ENCODE measurements at places on chromosomes 4 and X.

GRCh38 chr4:118757761-118758251 is 72.6 kb downstream of the METTL14 start:
- DNase-seq, result no peak

DNA sequence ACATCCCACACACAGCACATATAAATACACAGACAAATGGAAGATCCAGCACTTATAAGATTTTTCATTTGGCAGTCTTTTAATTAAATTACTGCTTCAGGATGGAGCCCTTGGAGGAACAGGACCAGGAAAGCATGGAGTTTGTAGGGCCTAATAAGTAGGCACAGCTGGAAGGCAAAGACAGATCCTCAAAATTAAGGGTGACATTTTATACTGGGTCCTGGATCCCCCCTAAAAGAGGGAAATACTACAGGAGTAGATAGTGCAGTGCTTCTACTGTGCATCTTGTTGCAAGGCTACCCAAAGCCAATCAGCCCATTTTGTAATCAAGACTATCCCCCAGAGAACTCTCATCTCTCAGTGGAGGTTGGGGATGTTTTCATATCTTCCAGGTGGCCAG is 1860.7 kb upstream of the PCDH10 start:
- DNase-seq, result no peak

- peak; percentile 58 for DNase-seq
Measured at GRCh38 chr4:110196871-110197528, 1.4 kb downstream of the ELOVL6 start.

GRCh38 chrX:46130247-46130646 is 415.0 kb downstream of the ZNF674 start:
- DNase-seq, result no peak

- no peak for DNase-seq
Measured at GRCh38 chr4:73947239-73947985, 34.4 kb downstream of the PF4 start.

- DNase-seq, result no peak
Measured at GRCh38 chrX:30275498-30275897, 28.6 kb downstream of the MAGEB1 start.

All from activated CD4-positive, CD25-positive, alpha-beta regulatory T cell treated with anti-CD3 and anti-CD28 coated beads, Interleukin-2, amount 50 U/mL, for 72 hours (primary cell).